ENCODE measurements at places on chromosomes 6 and 20.

GRCh38 chr6:113338644-113339043, 518.5 kb upstream of the MARCKS start:
- DNase-seq: no peak

DNA sequence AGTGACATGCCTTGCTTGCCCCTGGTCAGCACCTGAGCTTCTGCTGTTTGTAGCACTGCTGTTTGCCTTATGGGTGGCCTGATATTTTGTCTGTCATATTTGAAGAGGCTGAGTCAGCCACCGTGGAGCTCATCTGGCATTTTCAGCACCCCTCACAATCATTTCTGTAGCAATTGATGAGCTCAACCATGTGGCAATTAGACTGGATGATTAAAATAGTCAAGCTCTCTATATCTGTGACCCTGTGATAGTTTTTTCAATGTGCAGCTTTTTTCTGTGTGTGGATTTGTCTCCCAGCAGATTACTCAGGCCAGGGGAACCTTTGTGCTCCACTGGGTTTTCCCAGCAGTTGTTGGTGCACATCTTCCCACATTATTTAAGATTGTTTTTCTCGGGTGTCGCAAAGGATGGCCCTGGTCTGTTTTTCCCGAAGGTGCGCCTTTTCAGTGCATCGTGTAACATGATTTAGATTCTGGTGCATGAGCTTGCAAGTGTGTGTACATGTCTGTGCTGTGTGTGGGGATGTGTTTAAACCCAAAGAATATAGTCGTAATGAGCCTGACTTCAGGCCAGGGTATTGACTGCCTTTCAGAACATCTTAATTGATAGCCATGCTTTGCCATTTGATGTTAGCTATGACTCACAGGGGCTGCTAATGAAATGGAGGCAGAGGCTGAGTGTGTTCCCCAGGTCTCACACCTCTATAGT, 31.6 kb upstream of the GLP1R start:
- DNase-seq: no peak

DNA sequence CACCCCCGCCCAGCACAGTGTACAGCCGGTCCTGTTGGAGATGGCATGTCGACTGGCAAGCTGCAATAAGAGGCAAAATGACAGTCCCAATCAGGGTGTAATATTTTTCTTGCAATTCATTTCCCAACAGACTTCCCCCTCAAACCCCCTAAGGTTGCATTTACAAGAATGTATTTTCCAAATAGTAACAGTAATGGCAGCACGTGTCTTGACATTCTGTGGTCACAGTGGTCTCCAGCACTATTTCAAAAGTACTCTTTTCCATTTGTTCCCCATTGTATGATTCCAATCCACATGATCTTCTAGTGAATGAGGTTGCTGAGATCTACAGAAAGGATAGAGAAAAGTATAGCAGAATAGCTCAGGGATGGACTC, 97.8 kb upstream of the CARMIL1 start:
- no peak for DNase-seq

DNA sequence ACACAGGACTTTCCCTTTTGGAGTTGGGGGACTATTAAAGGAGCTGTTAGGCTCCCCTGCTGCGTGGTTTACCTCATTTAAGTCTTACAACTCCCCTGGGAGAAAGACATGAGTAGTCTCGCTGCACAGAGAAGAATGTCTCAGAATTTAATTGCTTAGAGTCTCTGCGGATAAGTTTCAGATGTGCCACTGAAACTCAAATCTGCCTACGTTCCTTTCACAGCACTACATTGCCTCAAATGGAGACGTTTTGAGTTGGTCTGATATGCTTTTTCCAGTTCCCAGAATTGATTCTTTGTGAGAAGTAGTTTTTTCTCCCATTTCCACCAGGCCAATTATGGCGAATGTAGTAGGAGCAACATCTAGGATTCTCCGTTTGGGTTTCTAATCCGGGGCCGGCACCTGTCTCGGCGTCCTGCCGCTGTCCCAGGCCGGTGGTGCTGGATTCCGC, 532 bp upstream of the SLC35F1 start:
- no peak for DNase-seq

- DNase-seq: no peak
Measured at GRCh38 chr6:137016356-137016755, 28.4 kb downstream of the IL20RA start.

DNA sequence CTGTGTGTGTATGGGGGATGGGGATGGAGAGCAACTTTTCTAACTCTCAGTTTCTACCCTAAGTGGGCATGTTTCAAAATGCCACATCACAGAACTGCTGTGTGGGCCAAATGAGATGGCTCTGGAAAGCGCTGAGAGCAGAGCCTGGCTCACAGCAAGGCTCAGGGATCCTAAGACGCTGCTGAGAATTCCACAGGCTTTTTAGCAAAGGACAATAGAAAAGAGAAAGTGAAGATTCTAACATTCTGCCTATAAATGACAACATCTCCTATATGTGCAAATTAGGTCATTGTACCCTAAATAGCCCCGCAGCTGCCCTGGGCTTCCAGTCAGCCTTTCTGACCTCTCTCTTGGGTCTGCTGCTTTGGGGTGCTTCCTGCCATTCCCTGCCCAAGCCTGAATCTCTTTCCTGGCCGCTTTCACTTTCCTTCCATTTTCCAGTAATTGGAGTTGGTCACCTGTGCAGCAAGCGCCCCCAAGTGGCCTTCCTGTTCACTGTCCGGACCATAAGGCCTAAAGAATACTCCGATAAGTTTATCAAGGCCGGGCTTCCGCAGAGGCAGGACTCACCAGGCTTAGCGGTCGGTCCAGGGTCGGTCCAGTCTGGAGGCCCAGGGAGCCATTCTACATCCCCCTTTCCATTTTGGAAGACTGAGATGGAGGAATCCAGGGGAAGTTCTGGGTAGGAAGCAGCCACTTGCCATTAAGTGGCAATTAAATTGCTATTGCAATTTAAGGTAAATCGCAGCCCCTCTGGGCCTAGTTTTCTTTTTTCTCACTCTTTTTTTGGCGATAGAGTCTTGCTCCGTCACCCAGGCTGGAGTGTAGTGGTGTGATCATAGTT, 6.7 kb upstream of the DDR1 start:
- DNase-seq: peak; percentile 91

GRCh38 chr6:100173211-100173610, 179.2 kb upstream of the MCHR2 start:
- DNase-seq: no peak

DNA sequence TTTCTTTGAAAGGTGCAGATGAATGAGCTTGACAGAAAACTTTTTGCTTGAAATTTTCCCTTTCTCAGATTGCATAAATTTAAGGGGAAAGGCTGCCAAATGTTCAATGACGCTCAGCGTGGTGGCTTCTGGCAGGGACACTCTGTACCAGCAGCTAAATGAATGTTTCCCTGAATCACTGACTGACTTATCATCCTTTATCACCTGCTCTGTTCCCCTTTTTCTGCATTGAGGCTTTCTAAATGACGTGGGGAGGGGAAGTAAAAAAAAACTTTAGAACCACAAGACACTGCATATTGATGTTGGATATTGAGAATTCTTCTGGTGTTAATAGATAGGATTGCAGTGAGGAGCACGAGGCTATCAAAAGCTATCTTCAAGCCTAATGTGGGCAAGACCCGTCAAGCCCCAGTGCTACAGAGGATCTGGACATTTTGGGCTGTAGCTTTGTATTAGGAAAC, 46.9 kb upstream of the ENPP5 start:
- DNase-seq: peak; percentile 49
